ENCODE measurements at places on chromosomes 2 and 18. TPM values are rescaled to one million over a fixed set of nuclear protein-coding genes. Genes with fewer than 3 reads are reported as not detected.

The CDH20 gene
- total RNA-seq, result 0.05 TPM

- DNase-seq, result no peak
These were observed 97.5 kb upstream of the ZFP36L2 start for GRCh38 chr2:43323857-43324256.

DNA sequence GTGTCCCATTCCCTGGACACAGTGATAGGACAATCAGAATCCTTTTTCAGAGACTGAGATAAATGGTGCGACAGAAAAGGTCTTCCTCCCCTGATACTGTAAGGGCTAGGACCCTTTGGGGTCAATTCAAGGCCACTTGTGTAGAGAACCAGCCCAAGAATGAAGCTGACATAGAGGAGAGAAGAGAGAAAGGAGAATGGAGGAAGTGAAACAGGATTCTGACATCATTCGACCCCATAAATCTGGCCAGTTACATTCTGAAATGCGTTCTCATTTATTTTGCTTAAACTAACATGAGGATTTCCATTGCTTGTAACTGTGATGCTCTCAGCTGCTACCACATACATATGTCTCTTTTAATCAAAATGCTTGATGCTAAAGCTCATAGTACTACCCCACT lies 148.1 kb downstream of the TMEM163 start:
- DNase-seq, result no peak

- DNase-seq, result no peak
These were observed 60.3 kb downstream of the FARSB start for GRCh38 chr2:222595581-222595980.

DNA sequence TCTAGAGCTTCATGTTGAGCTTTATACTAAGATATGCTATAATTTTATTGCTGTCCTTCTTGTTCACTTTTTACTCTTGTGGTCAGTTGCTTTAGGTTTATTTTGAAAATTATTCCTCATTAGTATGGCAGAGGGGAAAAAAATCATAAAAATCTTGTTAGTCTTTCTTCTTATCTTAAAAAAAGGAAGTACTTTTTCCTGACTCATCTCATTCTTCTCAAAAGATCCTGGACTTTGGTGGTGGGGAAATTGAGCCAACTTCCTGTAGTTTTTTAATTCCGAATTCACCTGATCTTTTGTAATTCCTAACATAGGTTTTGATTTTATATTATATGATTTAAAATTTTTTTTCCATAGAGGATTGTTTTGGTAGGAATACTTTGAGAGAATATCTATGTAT lies 3.8 kb downstream of the SLC4A1AP start:
- DNase-seq, result no peak

DNA sequence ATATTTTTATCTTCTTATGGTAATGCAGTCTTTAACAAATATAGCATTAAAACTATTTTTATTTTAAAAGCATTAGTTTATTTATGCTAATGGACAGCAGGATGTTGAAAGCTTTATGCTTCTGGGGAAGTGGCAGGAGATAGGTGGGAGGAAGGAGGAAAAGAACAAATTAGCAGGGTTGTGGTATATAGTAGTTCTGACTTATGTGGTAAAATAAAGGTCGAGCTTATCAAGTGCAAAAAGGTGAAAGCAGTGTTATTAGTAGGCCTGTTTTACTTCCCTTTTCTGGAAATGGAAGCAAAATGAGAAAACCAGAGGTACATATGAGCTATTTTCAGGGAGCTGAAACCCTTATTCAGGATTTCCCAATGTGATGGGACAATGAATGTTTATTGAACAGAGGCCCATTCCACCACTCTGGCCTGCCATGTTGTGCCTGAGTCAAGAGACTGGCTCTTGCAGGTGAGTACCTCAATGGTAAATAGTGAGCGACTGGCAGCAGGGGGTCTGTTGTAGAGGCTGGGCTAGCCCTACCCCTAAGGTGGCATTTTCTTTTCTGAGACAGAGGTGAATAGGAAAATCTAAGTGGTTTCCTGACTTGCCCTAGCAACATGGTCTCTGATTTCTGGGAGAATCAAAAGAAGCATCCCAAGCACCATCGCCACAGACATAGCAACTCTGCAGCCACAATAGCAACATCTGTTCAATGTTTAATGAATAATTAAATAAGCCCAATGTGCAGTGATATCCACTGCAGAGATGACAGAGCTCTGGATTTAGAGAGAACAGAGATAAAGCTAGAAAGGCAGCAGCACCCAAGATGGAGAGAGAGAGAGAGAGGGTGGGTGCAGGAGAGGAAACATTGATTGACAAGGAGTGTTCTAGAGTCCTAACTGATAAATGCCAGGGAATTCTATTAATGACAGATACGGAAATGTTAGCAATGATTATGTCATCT lies 119.7 kb downstream of the UPP2 start:
- DNase-seq, result no peak

DNA sequence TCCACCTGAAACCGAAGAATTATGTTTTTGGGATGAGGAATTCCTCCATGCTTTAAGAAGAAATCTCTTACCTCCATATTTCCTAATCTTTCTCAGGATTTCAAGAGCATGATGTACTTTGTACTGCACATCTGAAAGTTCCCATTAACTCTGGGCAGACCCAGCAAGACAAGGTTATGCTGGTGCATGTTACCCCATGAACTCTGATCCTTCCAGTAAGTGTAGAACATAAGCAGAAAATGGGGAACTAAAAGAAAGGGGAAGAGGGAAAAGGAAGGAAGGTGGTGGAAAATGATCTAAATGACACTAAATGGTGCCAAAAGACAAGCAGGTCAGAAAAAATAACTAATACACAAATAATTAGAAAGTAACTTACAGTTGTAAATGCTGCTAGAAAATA lies 50.7 kb downstream of the STRN start:
- no peak for DNase-seq

GRCh38 chr2:207035875-207036274 lies 96.6 kb downstream of the CPO start:
- no peak for DNase-seq

DNA sequence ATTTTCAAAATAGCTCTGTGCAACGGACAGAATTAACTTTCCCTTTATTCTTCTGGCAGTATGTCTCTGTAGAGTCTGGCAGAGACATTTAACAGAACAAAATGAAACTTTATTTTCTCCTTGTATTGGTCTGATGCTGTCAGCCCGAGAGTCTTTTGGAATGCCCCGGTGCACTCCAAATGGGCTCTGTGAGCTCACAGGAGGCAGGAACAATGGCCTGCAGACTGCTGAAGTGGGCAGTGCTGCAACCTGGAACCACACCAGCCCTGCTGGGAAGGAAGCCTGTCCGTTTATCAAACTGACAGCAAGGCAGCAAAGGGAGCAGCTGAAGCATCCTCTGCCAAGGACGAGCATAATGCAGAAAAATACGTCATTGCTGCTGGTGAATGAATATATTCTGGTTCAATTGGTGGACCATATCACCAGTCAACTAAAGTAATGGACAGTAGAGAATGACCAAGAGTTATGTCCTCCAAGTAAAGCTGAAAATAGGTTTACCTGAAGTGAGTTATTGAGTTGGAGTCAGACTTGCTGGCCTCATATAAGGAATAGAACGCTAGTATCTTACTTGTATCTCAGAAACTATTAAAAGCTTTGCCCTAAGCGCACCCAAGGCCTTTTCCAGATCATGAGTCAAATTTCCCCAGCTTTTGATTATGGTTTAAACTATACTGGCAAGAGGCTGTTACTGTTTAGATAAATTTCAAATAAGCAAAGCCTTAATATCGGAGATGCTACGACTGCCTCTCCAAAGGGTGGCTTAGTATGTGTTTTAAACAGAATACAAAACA lies 207.6 kb upstream of the TANK start:
- DNase-seq, result peak; percentile 76

- no peak for DNase-seq
These were observed 13.3 kb upstream of the POLE4 start for GRCh38 chr2:74944987-74945787.

GRCh38 chr2:215677481-215677880 lies 241.6 kb upstream of the FN1 start:
- no peak for DNase-seq

Data from Right ventricle myocardium superior (tissue), 1 donor.